Trophoblast cell (in vitro differentiated cells and primary cell): ENCODE measurements at places on chromosomes 2 and 18.

DNA sequence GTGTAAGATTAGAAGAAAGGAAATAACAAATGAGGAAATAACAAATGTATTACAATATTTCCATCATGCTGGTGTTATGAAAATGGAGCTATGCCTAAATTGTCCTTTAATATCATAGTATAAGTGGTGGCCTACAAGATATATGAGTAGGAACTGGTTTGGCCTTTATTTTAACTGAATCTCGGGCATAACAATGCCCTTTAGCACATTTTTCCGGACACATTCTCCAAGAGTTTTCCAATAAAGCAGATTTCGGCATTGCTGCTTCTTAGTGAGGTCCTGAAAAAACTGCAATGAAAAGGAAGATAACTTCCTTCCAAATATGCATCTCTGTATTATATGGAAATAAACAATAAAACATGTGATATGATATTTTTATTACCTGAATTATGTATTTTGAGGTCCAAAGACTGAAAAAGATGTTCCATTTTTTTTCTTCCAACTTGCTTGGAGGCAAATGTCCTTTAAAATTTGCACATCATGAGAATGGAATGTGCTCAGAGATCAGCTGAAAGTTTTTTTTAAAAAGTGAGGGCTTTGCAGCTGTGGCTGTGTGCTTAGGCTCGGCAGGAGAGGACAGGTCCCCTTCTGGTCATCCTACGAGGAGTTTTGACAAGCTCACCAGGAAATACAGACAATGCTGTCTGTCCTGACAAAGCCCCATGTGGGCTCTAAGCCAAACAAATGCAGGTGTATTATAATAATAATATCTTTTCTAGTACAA, 132.3 kb upstream of the RND3 start:
- peak; percentile 85 for DNase-seq

DNA sequence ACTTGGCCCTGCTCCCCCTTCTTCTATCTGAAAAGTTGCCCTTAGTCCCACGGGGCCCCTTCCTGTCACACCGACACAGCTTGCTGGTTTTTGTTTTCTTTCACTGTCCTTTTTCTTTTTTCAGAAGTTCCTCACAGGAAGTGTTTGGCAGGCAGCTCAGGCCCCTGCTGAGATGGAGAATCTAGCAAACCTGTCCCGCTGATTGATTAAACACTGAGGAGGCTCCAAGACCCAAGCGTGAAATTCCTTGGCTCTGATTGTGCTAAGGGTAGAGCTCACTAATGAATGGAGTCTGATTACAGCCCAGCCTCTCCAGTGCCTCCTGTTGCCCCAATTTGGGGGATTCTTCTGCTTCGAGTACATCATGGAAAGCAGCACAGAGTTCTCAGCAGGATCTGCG, 365.9 kb upstream of the MEX3C start:
- DNase-seq = no peak

DNA sequence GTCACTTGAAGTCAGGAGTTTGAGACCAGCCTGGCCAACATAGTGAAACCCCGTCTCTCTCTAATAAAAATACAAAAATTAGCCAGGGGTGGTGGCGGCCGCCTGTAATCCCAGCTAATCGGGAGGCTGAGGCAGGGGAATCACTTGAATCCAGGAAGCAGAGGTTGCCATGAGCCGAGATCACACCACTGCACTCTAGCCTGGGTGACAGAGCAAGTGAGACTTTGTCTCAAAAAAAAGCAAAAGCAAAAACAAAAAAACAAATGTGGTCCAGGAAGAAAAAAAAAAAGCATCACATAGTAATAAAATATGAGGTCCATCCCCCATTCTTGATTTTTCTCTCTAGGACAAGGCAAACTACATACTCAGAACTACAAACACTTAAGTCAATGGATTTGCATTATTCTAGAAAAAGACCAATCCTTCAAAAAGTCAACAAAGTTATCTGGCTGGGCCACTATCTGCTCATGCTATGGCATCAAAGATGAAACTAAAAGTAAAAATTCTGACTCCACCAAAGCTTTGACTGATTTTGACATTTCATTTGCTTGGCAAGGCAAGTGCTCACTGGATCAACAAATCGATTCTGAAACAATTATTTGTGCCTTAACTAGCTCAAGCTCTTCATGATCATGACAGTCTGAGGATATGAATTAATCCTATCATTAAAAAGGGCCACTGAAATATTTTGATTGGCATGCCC, 28.4 kb downstream of the MEX3C start:
- no peak for DNase-seq

- DNase-seq = no peak
Observed at GRCh38 chr2:85329181-85329651, 1.4 kb upstream of the TGOLN2 start.

- DNase-seq = peak; percentile 97
Observed at GRCh38 chr2:69518841-69519240, 81.6 kb upstream of the NFU1 start.

DNA sequence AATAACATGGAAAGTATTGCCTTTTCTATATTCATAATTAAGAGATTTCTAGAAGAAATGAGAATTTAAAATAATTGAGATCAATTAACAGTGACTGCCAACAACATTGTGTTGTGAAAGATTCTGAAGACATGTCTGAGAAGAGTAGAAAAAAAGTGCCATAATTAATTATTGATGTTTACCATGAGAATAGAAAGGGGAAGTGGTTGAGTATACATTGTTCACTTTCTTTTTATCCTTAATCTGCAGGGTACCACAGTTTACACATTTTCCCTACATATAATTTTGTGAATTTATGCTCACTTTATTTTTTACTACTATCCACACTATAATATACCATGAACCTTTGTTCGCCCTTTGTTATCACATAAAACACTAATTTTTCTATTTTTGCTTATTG, 47.1 kb upstream of the UBE2E3 start:
- DNase-seq = no peak

DNA sequence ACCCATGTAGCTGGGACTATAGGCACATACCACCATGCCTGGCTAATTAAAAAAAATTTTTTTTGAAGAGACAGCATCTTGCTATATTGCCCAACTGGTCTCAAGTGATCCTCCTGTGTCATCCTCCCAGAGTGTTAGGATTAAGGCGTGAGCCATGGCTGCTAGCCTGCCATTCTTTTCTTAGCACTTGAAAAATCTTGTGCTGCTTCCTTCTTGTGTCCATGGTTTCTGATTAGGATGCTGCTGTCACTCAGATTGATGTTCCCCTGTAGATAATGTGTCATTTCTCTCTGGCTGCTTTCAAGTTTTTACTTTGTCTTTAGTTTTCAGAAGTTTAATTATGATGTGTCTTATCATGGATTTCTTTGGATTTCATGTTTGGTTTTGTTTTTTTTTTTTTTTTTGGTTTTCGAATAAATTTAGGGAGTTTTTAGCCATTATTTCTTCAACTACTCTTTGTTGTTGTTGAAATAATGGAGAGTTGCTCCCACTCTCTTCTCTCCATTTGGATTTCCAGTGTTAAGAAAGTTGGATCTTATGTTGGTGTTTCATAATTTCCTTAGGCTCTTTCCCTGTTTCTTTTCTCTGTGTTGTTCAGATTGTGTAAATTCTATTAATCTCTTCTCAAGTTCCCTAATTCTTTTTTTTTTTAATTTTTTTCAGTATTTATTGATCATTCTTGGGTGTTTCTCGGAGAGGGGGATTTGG, 2.5 kb downstream of the ATP9B start:
- DNase-seq = no peak

DNA sequence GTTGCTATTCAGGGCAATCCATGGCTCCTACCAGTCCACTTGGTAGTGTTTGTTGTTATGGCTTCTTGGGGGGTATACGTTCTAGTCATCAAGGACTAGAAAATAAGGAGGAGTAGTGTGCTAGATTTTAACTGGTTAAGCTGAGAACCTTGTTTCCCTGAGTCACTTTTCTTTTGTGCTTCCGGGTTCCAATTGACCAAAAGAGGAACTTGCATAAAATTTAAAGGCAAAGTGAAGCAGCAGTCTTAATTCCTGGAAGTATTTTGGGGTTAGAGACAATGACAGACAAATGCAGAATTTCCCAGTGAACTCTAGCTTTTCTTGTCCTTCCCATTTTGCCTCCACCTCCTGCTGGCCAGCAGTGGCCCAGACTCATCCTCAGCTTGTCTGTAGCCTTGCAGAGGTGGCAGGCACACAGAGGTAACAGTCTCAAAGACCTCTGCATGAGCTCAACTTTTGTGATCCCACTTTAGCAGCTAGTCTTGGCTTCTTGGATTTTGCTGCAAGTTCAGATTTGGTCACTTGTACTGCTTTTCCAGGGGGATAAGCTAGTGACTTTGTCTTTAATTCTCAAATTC, 1105.8 kb upstream of the NXPH2 start:
- no peak for DNase-seq

GRCh38 chr2:217687771-217688170, 315.0 kb downstream of the TNS1 start:
- DNase-seq = no peak

DNA sequence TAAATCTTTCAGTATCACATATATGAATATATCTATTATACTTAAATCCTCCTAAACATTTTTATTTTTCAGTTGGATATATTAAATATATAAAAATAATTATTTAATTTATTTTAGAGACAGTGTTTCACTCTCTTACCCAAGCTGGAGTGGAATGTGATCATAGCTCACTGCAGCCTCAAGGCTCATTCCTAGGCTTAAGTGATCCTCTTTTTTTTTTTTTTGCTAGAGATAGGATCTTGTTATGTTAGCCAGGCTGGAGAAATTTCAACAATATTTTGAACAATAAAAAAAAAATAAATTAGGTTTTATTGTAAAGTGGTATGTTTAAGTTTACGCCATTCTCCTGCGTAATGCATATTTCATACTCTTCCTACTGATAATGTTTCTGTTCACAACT, 4.2 kb downstream of the SPAST start:
- peak; percentile 67 for DNase-seq

DNA sequence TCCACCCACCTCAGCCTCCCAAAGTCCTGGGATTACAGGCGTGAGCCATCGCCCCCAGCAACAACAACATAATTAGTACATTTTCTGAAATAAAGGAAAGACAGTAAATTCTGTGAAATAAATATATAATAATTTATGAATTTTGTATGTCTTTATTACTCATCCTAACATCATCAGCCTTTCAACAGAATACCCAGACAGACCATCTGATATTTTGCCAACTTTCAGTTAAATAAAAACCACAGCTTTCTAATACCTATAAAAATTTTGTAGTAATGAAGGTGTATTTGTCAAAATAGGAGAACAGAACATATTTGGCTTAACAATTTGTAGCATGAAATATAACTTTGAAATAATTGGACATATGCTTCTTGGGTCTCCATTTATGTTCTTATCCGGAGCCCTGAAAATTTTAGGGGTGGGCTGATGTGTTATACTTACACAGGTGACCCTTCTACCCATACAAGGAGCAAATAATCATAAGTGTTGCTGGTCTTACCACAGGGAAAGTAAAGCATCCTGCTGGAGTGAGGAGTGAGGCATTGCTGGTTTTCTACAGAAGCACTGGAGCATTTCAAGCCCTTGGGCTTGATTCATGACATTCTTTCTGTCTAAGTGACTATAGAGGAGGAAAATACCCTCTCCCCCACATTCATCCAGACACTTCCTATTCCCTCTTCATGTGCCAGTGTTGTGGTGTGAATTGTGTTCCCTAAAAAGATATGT, 99.3 kb downstream of the SPOPL start:
- DNase-seq = peak; percentile 78

DNA sequence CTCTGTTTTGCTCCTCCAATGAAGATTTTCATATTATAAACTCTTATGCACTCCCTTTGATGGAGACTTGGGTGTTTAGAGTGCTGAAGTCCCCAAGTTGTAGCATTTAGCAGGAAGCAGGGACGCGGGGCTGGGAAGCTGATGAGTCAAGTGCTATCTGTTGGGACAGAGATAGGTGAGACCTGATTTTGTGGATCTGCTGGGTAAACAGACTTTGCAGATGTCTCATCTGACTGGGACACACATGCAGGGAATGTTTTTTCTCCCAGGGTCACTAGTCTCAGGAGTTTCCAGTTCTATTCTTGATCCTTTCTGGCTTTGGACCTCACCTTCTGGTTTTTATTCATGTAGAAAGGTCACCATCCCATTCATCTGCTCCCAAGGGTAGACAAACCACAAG, 79.7 kb upstream of the ACAA2 start:
- peak; percentile 6 for DNase-seq

- peak; percentile 83 for DNase-seq
Observed at GRCh38 chr2:158255257-158255656, 153.6 kb downstream of the UPP2 start.

- DNase-seq = no peak
Observed at GRCh38 chr2:8137801-8138200, 544.1 kb upstream of the ID2 start.

GRCh38 chr2:195575879-195576401, 81.1 kb upstream of the SLC39A10 start:
- peak; percentile 40 for DNase-seq

DNA sequence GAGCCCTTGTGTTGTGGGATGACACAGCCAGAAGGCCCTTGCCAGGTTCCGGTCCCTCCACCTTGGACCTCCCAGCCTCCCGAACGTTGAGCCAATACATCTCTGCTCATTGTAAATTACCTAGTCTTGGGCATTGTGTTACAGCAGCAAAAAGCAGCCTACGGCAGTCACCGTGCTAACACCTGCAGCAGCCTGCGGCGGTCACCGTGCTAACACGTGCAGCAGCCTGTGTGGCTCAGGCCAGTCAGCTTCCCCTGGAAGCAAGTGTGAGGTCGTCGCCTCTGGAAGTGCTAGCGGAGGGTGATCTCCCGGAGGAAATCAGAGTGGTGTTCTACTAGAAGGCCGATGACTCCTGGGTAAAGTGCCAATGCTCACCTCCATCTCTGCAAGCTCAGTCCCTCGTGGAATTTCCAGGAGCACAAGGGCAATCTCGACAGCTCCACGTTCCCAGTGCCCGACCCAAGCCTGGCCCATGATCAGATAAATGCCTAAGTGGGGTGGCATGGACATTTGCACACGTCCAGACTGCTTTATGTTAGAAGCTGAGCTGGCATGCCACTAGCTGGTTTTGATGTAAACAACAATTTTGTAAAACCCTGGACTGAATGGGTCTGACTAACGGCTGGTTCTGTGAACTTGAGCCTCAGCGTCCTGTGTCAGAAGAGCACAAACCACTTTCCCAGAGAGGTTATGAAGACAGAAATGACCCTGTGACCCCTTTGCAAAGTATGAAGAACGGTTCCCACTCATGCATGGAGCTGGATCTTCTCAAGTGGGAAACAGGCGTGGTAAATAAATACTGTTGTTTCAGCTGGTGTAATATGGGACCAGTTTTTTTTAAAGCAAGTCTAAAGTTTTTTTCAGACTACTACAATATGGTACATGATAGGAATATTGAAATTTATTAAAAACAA, 11.4 kb upstream of the CNDP1 start:
- peak; percentile 21 for DNase-seq

DNA sequence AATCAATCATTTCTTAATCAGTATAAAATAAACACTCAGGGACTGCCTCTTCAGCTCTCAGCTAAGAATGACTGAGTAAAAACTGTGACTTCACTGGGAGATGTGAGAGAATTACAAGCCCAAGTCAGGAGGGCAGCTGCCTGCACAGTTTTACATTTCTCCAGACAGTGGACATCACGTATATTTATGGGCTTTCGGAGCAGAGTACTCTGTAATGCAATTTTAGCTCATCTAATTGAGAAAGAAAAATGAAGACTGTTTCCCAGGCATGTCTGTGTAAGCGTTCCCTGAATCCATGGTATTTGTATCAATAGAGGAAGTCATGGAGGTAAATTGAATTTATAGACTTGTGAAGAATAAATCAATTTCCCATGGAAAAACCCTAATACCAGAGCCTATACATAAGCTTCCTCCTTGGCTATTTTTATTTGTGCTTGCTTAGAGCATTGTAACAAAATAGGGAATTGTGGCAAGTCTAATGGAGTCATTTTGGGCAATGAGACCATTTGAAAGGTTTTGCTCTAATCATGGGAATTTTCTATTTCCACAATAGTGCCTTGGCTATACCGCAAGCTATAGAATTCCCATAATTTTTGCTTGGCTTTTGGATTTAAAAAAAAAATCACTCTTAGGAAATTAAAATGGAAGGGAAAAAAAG, 87.2 kb downstream of the SLC5A7 start:
- DNase-seq = no peak
